CD4-positive, alpha-beta T cell treated with Interleukin-4 for 4 hours (primary cell): ENCODE measurements at places on chromosomes 11 and 22.

GRCh38 chr11:79437278-79437980 is 3.4 kb downstream of the TENM4 start:
- no peak for DNase-seq

DNA sequence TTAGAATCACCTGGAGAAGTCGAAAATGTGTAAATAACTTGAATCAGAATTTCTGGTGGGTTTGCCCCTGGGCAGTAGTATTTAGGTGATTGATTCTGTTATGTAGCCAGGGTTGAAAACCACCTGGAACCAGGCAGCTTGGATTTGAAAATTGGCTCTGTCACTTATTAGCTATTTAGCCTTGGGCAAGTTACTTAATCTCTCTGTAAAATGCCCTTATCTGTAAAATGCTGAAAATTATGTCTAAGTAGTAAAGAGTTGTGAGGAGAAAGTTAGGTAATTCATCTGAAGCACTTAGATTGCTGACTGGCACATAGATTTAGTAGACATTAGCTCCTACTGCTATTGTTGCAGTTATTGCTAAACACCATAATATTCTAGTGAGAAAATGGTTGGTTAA is 49.3 kb downstream of the PPME1 start:
- DNase-seq: no peak

- DNase-seq: peak; percentile 17
These were observed 39.3 kb downstream of the SGSM1 start for GRCh38 chr22:24845041-24845898.

DNA sequence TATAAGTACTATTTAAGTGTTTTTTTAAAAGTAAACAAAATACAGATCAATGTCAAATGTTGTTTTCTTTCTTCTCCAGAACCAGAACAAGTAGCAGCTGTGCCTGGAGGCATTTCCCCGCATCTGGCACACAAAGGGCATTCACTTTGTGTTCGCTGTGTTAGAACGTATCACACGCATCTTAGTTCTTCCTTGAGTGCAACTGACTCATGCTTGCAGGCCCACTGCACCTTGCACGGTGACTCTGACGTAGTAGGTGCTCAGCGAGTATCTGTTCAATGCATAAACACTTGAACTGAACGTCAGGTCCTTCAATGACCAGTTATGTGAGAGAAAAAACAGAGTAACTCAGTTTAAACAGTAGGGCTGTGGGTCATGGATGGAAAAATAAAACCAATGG is 3.5 kb downstream of the IFT27 start:
- DNase-seq: no peak

DNA sequence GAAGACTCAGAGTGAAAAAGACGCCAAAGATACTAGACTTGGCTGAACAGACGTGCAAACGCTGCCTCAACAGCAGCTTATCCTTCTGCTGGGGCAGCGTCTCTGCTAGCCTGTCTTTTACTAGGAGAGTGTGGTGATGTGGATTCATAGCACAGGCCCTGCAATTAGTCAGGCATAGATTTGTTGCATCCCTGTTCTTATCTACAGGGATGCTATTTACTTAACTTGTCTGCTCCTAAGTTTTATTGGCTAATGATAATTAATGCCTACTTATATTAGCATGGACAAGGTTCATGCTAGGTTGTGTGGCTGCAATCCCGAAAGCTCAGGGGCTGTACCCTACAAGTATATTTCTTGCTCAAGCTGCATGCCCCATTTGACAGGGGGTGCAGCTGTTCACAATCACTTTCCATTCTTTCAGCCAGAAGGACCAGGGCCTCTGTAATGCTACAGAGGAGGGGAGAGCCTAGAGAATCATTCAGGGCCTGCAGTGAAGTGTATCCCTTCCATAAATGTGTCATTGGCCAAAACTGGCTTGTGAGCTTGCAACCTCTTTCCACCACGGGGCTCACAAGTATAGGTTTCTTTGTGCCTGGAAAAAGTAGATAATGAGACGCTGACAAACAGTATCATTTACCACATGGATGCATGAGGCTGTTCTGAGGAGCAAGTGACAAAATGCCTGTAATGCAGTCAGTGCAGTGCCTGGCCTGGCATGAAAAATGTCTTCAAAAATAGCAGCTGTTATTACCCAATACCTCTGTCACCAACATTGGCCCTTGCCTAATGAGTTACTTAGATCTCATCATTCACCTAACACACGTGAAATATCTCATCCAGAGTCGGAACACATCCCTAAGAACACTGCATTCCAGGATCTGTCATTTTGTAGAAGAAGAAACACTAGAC is 685.8 kb upstream of the API5 start:
- DNase-seq: no peak

DNA sequence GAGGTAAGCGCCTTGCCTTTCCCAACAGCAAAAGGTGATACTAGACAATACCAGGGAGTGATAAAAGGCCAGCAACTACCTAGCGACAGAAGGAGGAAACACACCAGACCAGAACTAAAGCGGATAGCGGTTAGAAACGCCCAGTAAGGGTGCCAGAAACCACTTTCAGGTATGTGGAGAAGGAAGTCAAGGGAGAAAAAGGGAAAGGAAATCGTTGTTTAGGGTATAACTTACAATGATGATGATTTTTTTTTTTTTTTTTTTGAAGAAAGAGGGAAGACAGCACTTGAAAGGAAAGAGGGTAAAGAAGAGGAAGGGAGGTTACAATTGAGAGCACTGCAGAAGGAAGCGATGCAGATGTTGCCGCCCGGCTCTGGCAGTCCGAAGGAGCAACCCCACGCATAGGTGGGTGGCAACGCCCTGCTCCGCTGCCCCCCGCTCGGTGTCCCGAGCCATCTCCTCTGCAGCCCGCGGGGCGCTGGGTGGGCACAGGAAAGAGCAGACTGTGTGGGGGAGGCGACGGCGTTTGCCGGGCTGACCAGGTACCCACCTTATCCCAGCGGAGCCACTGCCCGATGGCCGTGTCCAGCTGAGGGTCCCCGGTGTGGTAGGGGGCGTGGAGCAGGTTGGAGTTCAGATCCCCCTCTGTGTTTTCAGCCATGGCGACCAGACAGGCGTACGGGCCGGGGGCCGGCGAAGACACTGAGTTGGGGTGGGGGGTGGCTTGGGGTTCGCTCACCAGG is 561 bp downstream of the PGM2L1 start:
- DNase-seq: peak; percentile 53

GRCh38 chr11:7706377-7706776 is at the start of gene OVCH2:
Gene OVCH2, minus strand, starts transcription at chr11:7706477. Its CDS starts 83 bp downstream, at chr11:7706394.
- DNase-seq: no peak

DNA sequence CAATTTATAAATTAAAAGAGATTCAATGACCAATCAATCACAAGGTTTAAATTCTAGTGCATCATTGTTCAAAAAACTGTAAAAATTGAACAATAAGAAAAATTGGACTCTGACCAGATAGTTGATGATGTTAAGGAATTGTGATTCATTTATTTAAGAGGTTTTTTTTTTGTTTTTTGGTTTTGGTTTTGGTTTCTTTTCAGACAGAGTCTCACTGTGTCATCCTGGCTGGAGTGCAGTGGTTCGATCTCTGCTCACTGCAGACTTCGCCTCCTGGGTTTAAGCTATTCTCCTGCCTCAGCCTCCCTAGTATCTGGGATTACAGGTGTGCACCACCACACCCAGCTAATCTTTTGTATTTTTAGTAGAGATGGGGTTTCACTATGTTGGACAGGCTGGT is 17.1 kb upstream of the EIF3M start:
- DNase-seq: no peak

- no peak for DNase-seq
These were observed 398 bp upstream of the ATG16L2 start for GRCh38 chr11:72813740-72814285.

DNA sequence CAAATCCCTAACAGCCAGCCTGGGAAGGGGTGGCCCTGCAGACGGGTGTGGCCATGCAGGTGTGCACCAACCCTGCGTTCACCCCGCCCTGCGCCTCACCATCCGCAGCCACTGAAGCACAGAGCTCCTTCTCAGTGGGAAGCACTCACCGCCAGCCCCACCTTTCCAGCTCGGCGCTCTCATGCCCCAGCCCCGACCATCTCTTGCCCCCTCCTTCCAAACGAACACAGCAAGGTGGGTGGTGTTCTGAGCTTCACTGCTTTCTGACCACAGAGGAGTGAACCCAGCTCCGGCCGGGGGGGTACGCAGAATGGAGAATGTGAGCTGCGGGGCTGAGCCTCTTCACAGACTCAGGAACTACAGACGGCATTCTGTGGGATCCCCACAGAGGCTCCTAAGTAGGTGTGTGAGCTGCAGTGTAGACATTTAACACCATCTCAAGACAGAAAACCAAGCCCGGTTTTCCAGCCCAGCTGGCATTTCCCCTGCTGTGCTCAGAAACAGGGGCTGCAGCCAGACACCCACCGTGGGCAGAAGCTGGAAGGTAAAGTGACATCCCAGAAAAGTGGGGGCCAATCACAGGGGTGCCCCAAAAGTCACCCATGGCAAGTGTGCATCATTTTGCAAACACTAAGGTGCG is 88.4 kb upstream of the RTL6 start:
- no peak for DNase-seq

DNA sequence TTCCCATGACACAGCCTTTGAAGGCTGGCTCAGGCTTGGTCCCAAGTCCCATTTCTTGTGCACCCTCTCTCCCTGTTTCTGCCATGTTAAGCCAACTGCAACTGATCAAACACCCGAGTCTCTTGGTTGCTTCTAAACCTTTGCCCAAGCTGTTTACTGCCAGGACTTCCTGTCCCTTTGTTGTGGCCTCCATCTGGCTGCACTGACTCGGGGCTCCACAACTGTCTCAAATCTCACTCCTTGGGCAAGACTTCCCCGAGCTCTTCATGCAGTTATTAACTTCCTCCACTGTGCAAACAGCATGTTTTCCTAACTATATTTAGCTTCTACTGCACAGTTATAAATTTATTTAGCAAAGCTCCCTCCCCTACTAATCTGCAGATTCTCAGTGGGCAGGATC is 4.3 kb downstream of the VPREB1 start:
- DNase-seq: no peak

GRCh38 chr11:33931067-33931466 is 39.2 kb upstream of the LMO2 start:
- no peak for DNase-seq

DNA sequence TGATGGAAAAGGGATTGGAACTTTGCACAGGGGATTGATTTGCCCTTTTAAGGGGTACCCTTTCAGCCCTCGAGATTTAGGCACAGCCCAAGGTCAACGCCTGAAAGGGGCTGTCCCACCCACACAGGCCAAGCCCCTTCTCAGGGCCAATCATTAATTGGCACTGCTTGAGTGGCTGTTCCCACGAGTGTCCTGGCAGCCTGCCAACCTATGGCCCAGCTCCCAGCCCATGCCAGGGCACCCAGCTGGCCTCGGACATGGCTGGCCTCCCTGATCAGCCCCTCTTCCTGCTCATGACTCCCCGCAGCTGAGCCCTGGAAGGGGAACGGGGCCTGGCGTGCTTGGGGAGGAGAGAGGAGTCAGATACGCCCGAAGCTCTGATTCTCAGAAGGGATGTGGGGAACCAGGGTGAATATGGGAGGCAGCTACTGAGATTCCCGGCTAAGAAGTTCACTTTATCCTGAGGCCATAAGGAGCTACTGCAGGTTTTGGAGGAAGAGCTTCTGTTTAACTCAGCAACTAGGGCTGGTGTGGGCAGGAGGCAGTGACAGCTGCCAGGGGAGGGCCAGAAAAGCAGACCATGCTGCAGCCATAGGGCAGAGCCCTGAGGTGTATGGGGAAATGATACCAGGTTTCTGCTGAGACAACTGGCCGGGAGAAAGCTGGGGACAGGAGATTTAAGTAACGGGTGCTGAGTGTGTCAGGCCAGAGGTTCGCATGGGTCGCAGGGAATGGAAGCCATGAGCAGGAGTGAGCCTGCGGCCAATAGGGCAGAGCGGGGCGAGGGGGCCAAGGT is 30.0 kb downstream of the WNT7B start:
- no peak for DNase-seq

DNA sequence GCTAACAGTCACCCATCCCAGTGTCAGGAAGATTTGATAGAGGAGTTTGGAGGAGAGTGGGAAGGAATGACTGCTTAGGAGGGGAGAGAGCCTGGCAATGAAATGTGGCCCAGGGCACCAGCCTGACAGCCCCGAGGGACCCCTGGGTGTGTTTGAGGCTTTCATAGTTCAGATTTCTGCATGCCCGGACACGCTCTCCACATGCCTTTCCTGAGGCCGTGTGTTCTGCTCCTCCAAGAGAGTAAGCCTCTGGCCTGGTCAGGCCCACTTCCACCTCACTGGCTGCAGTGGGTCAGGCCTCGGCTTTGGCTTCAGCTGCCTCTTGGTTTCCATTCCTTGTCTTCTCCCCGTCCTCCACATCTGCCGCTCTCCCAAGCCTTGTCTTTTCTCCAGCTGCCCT is 78.4 kb downstream of the C22orf31 start:
- no peak for DNase-seq

GRCh38 chr11:121932646-121933185 is 183.3 kb downstream of the BLID start:
- no peak for DNase-seq

- no peak for DNase-seq
These were observed 1340.7 kb downstream of the LRRC4C start for GRCh38 chr11:40118780-40119179.

DNA sequence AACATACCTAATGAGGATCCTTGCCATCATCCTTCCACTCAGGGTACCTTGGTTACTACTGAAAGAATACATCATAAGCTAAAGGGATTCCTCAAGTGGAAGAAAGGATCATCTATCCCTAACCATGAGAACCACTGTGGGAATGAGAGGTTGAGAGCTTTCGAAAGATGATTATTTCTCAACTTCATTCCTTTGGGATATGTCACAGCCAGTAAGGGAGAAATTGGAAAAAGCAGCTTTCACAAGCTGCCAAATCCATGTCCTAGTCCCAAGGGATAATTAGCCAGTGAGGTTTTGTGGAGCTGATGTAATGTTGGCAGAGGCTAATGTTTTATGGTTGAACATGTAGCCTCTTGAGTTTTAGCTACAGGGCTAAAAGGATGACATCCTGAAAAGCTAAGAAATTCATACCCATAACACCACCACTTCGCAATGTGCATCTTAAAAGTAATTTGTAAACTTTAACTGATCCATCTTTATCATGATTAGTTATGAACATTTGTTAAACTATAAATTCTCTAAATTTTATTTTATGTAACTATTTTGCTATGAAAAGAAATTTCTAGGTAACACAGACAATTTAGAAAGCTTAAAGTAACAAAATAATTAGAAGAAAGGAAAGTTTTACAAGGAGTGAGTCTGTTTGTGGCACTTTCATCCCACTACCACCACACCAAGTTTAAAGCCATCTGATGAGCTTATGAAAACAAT is 123.9 kb downstream of the MRTFA start:
- DNase-seq: no peak

DNA sequence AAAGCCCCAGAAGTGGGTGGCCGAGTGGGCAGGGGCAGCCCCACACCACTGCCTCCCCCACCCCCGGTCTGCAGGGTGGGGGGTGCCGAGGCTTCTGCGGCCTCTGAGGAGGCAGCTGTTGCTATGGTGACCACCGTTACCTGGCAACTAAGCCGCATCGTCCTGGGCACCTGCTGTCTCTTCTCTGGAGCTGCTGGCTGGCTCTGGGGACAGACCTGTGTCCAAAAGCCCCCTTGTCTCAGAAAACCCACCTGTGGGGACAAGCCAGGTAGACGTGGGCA is 79.9 kb upstream of the PRR5 start:
- DNase-seq: peak; percentile 19

- DNase-seq: no peak
These were observed 6.7 kb downstream of the TMEM184B start for GRCh38 chr22:38266120-38266519.

GRCh38 chr22:46465793-46466192 is 71.6 kb downstream of the CELSR1 start:
- DNase-seq: no peak
